ENCODE measurements at places on chromosomes 12 and 14.

DNA sequence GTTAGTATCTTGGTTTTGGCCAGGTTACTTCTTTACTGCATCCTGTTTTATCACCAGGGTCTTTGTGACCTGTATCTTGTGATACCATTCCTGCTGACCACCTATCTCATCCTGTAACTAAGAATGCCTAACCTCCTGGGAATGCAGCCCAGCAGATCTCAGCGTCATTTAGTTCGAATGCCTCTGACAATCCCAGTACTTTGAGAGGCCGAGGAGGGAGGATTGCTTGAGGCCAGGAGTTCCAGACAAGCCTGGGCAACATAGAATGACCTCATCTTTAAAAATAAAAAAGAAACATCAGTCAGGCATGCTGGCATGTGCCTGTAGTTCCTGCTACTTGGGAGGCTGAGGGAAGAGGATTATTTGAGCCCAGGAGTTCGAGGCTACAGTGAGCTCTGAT is 206.5 kb downstream of the SUDS3 start:
- DNase-seq = no peak

DNA sequence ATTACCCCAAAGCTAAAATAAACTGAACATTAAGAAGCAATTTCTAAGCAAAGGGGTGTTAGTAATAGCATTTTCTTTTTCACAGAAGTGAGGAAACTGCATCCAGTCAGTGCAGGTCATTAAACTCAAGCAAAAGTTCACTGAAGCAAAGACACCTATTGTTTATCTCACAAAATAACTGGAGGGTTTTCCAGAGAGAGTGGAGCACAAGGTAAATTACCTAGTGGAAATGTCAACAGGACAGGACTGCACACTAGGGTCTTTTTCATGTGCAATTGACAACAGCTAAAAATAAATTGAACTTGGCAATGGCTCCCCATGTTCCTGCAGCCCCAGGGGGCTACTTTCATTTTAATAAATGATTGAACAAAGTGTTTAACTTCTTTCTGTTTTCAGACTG is 742.0 kb downstream of the GALC start:
- no peak for DNase-seq

GRCh38 chr14:76133103-76133502 is 18.6 kb upstream of the GPATCH2L start:
- no peak for DNase-seq

DNA sequence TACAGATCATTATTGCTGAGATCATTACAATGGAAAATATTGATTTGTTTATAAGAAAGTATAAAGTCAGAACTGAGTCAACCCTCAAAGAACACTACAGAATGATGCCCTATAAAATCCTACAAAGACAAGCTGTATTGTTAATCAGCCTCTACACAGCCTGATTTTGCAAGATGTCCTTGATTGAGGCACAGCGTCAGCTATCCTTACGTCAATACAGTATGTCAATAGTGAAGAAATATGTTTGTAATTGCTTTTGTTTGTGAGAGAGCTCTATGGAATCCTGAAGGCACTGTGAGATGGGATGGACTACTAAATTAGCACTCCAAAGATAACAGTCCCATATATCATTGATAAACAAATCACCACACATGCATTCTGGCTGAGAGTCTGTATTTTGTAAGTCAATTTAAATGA is 70.7 kb downstream of the RASSF9 start:
- no peak for DNase-seq

GRCh38 chr12:52122904-52123303 is 43.4 kb downstream of the SMIM41 start:
- no peak for DNase-seq

DNA sequence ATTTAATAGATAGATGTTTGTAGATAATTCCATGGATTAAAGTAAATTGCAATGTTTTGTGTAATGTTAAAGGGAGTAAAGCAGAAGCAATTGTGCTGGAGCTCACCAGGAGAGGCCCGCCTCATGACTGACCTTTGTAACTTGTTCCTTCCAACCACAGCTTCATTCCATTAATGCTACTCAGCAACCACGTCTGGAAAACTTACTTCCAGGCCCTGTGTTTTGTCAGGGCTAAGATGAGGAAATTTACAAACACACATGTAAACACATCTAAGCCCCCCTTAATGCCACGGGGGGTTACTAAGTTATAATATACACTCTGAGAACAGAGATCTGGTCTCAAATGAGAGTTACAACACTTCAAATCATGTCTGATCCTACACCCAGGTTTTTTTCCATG is 12.4 kb downstream of the LUM start:
- DNase-seq = no peak

DNA sequence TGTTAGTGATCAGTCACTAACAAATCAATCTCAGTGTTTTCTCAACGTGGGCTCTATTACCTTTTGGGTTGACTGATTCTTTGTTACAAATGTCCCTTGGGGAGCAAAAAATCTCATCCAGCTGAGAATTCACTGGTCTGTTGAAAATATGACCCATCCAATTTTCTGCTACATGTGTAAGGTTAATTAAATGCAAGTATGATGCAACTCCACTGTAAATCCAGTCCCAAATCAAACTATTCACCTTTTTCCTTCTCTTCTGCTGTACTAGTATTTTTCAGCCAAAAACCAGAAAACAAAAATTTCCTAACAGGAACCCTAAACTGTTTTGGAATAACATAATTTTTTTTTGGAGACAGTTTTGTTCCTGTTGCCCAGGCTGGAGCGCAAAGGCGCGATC is 2.2 kb downstream of the ERH start:
- DNase-seq = no peak

GRCh38 chr12:23704992-23705943 is 244.2 kb downstream of the SOX5 start:
- no peak for DNase-seq

- no peak for DNase-seq
These were observed 334.5 kb downstream of the TMEM121 start for GRCh38 chr14:105860615-105861580.

DNA sequence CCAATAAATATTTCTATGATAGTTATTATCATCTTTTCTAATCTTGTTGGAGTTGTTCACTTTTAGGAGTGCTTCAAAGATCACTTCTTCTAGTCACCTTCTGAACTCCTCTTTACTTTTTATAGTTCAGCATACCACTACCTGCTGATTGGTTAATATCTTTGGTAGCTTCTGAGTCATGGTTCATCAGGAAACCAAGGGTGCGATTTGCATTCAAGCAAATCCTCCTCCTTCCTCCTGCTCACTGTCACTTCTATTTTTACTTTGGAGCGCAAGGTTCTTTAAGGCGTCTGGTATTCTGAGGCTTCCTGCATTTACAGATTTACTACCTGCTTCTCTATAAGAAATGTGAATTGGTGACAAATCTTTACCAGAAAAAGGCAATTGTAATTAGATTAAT is 24.0 kb downstream of the SYT1 start:
- no peak for DNase-seq
